ENCODE measurements at places on chromosomes 3 and 15.

DNA sequence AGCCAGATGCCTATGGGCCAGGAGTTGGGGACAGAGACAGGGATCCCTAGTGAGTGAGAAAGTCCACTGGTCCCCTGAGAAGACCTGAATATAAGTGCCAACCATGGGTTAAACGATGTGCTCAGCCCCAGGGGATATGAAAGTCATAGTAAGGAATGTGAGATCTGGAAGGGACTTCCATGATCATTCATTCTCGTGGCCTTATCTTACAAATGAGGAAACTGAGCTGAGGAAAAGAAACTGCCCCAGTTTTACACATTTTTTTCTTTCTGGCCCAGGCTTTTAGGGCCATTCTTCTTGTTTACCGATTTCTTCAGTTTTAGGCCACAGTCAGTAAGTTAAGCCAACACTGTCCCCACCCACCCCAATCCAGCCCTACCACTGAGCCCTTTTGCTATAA is 11.1 kb downstream of the CD80 start:
- no peak for DNase-seq
- peaks cover 54% of the 10 kb centered on the region for H3K4me1 ChIP-seq
- no peaks in the 10 kb centered on the region for H3K27me3 ChIP-seq
- peaks cover 80% of the 10 kb centered on the region for H3K36me3 ChIP-seq
- no peak overlapping the region for H3K4me3 ChIP-seq

DNA sequence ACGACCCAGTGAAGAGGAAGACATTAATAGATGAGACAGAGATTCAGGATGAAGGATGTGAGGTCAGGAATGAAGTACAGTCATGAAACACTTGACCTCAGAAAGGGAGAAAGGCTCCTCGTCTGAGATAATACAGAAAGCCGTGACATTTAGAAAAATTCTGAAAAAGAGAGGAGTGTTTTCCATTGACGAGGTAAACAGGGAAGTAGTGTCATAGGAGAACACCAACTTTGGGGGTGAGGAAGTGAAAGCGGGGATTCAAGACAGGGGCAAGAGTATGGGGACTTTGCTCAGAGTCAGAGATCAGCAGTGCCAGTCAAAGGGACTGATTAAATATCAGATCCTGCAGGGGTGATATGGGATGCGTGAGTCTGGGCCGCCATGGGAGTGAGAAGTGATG is 160.9 kb downstream of the PLCL2 start:
- peak overlapping the region; percentile 72 for H3K27ac ChIP-seq
- peaks cover 21% of the 10 kb centered on the region for H3K4me1 ChIP-seq

- peaks cover 2% of the 10 kb centered on the region for H3K4me1 ChIP-seq
- H3K27me3 ChIP-seq, result peaks cover under 1% of the 10 kb centered on the region
- no peak overlapping the region for H3K4me3 ChIP-seq
- peak; percentile 47 for DNase-seq
These were observed 175.7 kb upstream of the KBTBD8 start for GRCh38 chr3:66822186-66823008.

DNA sequence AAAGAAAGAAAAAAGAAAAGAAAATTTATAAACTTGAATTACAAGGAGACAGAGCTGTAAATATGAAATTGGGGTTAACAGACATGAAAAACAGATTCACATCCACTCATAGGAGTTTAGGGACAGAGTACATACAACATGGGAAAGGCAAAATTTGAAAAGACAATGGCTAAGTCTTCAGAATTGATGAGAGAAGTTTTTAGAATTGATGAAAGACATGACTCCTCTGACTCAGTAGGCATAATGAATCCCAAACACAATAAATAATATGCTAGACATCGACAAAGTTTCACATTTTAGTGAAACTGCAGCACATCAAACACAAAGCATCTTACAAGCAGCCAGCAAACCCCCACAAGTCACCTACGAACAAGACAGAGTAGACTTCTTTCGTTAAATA is 84.4 kb upstream of the MELTF start:
- no peak overlapping the region for H3K4me3 ChIP-seq
- DNase-seq, result no peak
- H3K27ac ChIP-seq, result no peak overlapping the region

DNA sequence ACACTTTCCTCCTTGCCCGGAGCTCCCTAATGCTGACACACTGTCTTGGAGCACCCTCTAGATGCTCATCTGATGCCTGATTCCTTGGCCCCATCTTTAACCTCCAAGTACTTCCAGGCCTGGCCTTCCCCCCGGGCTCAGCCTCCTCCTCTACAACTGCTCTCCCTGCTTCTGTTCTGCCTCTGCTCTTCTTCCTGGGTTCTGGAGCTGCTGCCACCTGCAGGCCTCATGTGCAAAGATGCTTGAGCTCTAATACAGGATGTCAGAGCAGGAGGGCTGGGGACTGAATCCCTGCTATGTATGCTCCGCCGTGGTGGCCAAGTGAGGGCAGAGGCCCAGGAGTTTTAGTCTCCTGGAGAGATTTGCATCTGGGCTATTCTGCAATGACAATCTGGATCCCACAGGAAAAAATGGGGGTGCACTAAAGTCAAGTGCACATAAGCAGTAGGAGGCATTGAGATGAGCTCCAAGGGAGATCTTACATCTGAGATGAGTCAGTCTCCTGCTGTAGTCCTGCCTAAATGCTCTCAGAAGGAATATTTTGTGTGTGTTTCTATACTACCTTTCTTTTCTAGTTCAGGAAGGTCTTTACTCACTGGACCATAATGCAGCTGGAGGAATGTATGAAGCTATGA is 296.3 kb downstream of the UACA start:
- no peaks in the 10 kb centered on the region for H3K36me3 ChIP-seq
- H3K27me3 ChIP-seq, result peaks cover 20% of the 10 kb centered on the region
- H3K27ac ChIP-seq, result no peak overlapping the region
- DNase-seq, result peak; percentile 38

GRCh38 chr3:112086076-112086854 is at the start of gene C3orf52:
Gene C3orf52, plus strand, starts transcription at chr3:112086389. Its CDS starts 19 bp downstream, at chr3:112086408.
- H3K4me1 ChIP-seq, result peaks cover 31% of the 10 kb centered on the region
- peaks cover 2% of the 10 kb centered on the region for H3K36me3 ChIP-seq
- H3K4me3 ChIP-seq, result peak within 1 kb of the TSS; percentile 93
- peak within 1 kb of the TSS; percentile 85 for H3K27ac ChIP-seq
- peak; percentile 61 for DNase-seq
- peaks cover 44% of the 10 kb centered on the region for H3K27me3 ChIP-seq

GRCh38 chr3:194275291-194275690 is 75.8 kb downstream of the CPN2 start:
- no peak overlapping the region for H3K4me3 ChIP-seq
- H3K27me3 ChIP-seq, result peaks cover 71% of the 10 kb centered on the region
- DNase-seq, result no peak
- peak overlapping the region; percentile 64 for H3K27ac ChIP-seq
- H3K36me3 ChIP-seq, result no peaks in the 10 kb centered on the region
